ENCODE measurements at places on chromosomes 4 and X. TPM values are rescaled to one million over a fixed set of nuclear protein-coding genes. Genes with fewer than 3 reads are reported as not detected.

- no peaks in the 10 kb centered on the region for H3K4me1 ChIP-seq
- H3K27me3 ChIP-seq, result peaks cover 3% of the 10 kb centered on the region
- no peaks in the 10 kb centered on the region for H3K36me3 ChIP-seq
- DNase-seq, result no peak
These were observed 49.5 kb downstream of the CPZ start for GRCh38 chr4:8641931-8642650.

GRCh38 chr4:100907465-100908454 lies 389.9 kb upstream of the EMCN start:
- H3K27ac ChIP-seq, result no peak overlapping the region
- no peak for DNase-seq
- peaks cover 9% of the 10 kb centered on the region for H3K27me3 ChIP-seq
- no peak overlapping the region for H3K4me3 ChIP-seq

The DIPK2B gene
- not detected for total RNA-seq

- no peak overlapping the region for H3K4me3 ChIP-seq
- H3K27ac ChIP-seq, result no peak overlapping the region
- DNase-seq, result no peak
- H3K4me1 ChIP-seq, result peaks cover 30% of the 10 kb centered on the region
- peaks cover 7% of the 10 kb centered on the region for H3K36me3 ChIP-seq
- peaks cover 14% of the 10 kb centered on the region for H3K27me3 ChIP-seq
These were observed 1.4 kb upstream of the CORIN start for GRCh38 chr4:47839259-47839658.

DNA sequence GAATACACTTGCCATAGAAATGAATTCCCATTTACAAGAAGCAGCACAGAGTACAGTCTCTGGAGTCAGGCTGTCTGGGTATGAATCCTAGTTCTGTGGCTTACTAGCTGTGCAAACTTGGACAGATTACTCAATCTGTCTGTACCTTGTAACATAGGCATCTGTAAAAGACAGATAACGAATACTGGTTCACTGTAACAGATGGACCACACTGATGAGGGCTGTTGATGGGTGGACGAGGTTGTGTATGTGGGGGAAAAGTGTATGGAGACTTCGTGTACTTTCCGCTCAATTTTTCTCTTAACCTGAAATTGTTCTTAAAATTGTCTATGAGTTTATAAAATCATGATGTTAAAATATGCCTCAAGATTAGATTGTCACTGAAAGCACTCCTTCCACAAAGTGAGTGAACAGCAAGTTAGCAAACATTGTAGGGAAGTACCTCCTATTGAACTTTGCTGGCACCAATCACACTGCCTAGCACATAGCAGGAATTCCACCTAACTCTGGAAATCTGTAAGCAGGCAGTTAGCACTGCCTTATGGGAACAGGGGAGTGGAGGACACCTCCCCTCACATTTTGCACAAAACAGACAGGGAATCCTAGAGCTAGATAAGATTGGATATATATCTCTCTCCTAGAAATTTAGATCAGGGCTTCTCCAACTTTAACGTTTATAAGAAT lies 6.5 kb upstream of the EXOSC9 start:
- peaks cover 17% of the 10 kb centered on the region for H3K27me3 ChIP-seq
- no peak for DNase-seq
- H3K4me3 ChIP-seq, result no peak overlapping the region
- peaks cover 16% of the 10 kb centered on the region for H3K4me1 ChIP-seq
- H3K36me3 ChIP-seq, result no peaks in the 10 kb centered on the region

GRCh38 chr4:35228313-35228712 lies 1016.0 kb downstream of the ARAP2 start:
- H3K4me3 ChIP-seq, result no peak overlapping the region
- no peak for DNase-seq
- H3K36me3 ChIP-seq, result no peaks in the 10 kb centered on the region

DNA sequence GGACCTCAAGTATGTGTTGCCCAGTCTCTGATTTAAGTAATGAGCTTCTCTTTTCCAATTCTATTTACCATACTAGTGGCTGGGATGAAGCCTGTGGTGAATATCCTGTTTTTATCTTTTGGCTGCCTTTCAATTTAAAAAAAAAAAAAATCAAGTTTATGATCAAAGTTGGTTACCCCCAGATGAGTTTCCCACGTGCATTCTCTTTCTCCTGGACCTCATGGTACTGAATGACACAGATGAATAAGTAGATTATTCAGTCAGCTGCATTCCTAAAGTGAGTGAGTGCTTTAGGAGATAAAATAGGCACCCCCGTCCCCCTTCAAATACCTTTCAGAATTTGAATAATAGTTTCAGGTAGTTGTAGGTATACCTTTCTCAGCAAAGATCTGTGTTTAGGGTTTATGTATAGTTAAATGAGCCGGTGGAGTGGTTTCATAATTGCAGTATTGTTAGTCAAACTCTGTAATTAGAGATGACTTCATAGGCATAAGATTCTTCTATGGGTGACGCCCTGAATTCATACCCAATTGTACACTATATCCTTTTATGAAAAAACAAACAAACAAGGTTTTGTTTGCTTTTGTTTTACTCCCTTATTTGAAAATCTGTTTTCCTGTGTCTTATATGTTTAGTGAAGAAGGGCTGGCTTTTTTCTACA lies 41.9 kb downstream of the PLS3 start:
- no peak for DNase-seq
- no peaks in the 10 kb centered on the region for H3K4me1 ChIP-seq
- H3K4me3 ChIP-seq, result no peak overlapping the region
- no peaks in the 10 kb centered on the region for H3K36me3 ChIP-seq
- H3K27me3 ChIP-seq, result no peaks in the 10 kb centered on the region

The NXF2 gene
- total RNA-seq, result not detected

DNA sequence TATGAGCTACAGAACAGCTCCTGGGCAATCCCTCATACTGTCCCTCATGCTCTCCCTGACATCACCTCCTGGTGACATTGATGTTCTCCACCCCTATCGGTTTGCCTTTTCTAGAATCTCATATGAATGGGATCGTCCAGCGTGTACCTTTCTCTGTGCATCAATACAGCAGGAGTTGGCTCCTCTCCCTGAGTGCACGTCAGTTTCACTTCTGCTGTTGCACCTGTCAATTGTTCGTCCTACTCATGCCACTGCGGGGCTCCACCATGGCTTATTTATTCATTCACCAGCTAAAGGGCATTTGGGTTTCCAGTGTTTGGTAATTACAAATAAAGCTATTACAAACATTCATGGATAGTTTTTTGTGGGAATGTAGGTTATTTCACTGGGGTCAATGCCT lies 269.1 kb upstream of the ZFP42 start:
- H3K27me3 ChIP-seq, result no peaks in the 10 kb centered on the region
- no peak overlapping the region for H3K4me3 ChIP-seq
- H3K4me1 ChIP-seq, result no peaks in the 10 kb centered on the region
- no peak overlapping the region for H3K27ac ChIP-seq
